Activated CD4-positive, alpha-beta memory T cell treated with anti-CD3 and anti-CD28 coated beads, Interleukin-2, amount 10 ng/mL, durations not matched to agents 7 days and 5 days (primary cell): ENCODE measurements at places on chromosomes 2 and 18.

GRCh38 chr2:101658387-101658786 lies 39.1 kb upstream of the MAP4K4 start:
- DNase-seq: no peak

GRCh38 chr2:146917431-146918042 lies 927.3 kb upstream of the ACVR2A start:
- DNase-seq: no peak

DNA sequence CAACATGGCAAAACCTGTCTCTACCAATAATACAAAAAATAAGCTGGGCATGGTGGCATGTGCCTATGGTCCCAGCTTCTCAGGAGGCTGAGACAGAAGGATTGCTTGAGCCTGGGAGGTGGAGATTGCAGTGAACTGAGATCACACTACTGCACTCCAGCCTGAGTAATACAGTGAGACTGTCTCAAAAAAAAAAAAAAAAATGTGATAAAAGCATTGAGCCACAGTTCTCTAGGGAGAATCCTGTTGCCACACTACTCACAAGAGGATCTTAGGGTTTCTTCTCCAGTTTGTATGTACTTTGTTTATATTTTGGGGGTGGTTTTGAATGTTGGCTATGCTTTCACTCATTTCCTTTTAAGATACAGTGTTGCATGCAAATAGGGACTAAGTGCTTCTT lies 62.0 kb downstream of the TMEM185B start:
- DNase-seq: no peak

- DNase-seq: no peak
Measured at GRCh38 chr2:121350402-121350775, 65.4 kb upstream of the TFCP2L1 start.

DNA sequence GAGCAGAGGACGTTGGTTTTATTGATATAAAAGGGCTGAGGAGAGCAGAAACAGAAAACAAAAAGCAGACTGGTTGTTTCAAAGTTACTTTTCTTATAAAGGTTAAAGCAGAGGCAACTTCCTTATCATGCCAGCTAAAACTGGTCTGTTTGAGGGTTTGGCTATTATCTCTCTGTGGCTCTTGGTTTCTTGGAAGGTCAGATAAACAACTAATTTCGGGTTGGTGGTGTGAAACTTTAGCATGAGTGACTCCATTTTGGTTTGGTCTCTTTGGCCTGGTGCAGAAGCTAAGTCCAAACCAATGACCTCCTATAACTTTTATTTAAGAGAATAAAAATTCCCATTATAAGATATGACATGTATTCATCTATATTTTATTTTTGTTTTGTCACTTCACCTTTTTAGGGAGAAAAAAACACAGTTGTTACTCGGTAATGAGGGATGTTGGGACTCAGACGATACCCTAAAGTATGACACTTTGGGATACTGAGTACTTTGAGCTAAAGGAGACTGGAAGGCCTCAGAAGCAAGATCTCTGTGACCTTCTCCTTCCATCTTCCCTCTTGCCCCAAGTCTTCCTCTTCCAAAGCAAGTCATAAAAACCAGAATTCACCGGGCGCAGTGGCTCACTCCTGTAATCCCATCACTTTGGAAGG lies 23.3 kb downstream of the TNFAIP6 start:
- no peak for DNase-seq

DNA sequence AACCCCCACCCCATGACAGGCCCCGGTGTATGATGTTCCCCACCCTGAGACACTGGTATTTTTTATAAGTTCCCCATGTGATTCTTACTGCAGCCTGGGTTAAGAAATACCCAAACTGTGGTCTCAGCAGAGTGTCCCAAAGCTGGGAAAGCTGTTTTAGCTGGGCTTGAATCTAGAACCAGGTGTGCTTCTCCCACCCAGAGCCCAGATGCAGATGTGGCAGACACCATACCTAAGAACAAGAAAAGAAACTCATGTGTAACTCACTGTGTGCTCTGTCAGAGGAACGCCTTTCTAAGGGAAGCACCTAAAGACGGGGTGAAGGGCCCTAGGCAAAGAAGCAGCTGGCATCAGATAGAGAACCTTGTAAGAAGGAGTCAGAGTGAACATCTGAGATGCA lies 23.9 kb downstream of the DOK1 start:
- no peak for DNase-seq

DNA sequence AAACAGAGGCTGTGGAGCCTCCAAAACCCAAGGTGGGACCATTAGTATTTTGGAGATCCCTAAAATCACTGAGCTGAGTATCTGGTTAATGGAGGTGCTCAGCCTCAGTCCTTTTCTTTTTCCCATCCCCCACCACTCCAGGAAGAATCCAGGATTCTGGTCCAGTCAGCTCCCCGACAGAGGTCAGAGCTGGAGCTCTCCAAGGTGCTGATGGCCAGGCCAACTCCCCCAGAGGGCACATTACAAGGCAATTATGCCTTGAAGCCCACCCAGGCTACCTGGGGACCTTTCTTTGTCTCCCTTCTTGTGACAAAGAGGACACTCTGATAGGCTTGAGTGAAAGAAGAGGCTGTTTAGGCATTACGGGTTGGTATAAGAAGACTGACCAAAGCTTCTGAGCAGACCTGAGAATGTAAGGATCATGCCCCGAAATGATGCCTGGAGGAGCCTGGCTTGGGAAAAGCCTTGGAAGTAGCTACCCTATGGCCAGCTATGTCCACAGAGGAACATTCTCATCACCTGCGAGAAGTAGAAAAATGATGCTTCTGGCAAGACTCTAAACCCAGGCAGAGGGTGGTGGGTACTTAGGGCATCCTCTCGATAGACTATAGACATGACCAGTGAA lies 102.5 kb upstream of the LDAH start:
- no peak for DNase-seq

DNA sequence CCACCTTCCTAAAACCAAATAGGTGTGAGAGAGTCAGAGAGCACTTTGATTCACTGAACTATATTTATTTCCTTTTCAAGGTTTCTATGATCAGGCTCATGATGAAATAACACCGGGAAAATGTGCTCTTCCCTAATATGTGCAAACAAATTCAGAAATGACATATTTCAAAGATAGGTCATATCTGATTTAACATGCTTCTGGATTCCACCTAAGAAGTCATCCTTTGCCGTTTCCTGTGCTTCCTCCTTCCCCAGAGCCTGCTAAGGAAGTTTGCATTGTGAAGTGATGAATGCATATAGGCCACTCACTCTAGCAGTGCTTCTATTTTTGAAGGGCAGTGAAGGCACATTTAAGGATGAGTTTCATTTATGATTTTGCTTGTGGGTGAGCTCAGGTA lies 327.6 kb downstream of the TDRD15 start:
- no peak for DNase-seq

- no peak for DNase-seq
Measured at GRCh38 chr18:28086670-28087552, 90.0 kb downstream of the CDH2 start.

- no peak for DNase-seq
Measured at GRCh38 chr18:63787673-63788072, 12.5 kb downstream of the SERPINB7 start.

DNA sequence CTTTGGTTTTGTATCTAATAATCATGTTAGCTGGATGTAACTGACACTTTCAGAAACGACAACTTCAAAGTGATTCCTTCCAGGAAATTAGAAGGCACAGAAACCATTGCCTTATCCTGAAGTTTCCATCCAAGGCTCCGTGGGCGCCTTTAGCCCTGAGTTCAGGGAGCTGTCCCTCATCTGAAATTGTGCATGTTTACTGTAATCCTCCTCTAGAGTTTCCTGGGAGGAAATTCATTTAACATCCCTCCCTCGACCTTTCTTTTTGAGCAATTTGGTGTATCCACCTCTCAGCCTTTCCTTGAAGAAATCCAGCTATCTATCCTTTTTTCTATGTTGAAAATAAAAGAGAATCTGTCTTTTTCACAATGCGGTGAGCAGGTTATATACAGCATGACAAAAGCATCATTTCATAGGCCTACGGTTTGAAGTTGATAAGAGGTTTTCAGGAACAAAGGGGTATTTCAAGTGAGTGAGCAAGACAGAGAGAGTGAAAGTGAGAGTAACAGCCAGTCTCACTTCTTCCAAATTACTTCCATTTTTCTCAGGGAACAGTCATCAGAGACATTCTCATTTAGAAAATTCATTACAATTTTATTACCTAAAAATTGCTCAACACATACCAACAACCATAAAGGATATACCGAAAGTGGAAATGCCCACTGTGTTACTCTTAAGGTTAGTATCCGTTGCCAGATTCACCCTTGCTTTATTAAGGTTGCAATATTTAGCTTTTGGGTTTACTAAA lies 167.3 kb downstream of the MREG start:
- no peak for DNase-seq

- no peak for DNase-seq
Measured at GRCh38 chr2:149744865-149745264, 157.3 kb upstream of the MMADHC start.

DNA sequence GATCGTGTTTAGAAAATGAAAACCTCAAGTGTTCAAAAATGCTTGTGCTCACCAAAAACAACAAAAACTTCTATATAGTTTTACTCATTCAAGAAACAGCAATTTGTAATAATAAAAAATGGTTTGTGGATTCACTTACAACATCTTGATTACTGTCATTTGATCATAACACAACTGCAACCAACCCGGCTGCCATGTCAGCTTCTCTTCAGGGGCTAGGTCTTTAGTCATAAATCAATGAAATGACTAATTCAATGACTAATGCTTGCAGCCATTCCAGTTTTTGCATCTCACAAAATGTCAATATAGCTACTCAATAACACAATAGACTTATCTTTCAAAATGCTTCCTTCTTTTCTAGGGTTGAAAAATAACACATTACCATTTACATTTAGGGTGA lies 128.0 kb downstream of the OLA1 start:
- DNase-seq: no peak

- no peak for DNase-seq
Measured at GRCh38 chr2:143716522-143716921, 587.3 kb downstream of the ARHGAP15 start.

- no peak for DNase-seq
Measured at GRCh38 chr2:40450796-40451430, 977 bp downstream of the SLC8A1 start.

GRCh38 chr2:239807568-239807967 lies 217.6 kb downstream of the NDUFA10 start:
- DNase-seq: peak; percentile 10

DNA sequence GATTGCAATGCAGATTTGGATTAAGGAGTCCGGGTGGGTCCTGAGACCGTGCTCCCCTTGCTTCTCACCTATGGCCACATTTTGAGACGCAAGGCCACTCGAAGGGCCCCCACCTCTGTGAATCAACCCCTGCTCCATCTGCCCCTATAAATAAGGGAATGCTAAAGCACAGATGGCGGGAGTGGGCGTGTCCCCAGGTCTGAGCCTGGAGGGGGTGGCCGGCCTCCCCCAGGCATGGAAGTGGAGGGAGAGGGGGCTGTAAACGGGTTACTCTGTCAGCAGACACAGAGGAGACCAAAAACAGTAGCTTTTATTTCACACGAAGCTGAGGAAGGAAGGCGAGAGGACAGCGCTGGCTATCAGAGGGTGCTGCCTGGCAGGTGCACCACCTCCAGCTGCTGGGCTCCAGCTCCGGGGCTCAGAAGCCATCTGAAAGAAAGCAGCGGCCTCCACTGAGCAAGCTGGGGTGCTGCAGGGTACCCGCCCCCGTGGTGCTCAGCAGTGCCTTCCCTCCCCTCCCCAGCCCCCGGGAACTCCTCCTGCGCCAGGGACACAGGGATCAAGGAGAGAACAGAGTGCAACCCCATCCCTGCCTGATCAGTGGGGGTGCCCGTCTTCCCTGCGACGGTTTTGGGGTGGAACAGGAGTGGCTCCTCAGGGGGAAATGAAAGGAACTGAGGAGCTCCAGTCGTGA lies 56.7 kb upstream of the RAB6C start:
- peak; percentile 15 for DNase-seq

DNA sequence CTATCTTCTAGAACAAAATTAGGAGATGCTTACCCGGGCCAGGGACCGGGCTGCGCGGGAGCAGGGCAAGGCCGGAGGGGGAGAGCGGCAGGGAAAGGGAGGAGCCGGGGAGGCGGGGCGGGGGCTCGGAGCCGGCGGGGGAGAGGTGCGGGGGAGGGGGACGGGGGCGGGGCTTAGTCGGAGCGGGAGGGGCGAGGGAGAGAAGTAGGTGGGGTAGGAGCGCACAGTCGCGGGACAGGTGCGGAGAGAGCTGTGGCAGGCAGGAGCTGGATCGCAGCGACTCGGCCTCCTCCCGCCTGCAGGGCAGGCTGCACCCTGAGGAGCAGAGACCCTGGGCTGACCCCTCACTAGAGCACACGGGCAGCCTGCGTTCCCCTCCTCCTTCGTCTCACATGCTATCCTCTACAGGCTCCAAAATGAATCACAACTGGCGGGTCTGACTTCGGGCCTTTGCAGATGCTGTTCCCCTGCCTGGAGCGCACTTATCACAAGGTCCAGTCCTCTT lies 290.3 kb downstream of the CELF4 start:
- DNase-seq: no peak

DNA sequence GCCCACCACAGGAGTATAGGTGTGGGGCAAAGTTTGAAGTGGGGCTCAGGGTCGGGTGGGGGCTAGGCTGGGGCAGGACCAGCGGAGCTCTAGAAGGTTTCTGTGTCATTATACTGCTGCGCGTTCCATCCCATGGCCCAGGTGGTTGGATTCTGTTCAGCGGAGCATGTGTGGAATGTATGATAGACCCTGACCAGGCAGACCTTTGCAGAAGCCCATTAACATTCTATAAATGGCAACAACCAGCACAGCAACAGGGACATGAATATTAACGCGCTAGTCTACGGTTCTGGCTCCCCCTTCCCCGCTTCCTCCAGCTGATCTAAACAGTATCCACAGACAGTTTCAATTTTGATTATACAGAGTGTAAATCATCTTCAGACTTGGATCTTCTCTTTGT lies 4.1 kb upstream of the PRKCE start:
- DNase-seq: no peak

GRCh38 chr18:58536202-58536516 lies 92.7 kb downstream of the ALPK2 start:
- DNase-seq: no peak

- no peak for DNase-seq
Measured at GRCh38 chr2:26451700-26452099, 26.2 kb downstream of the OTOF start.

- no peak for DNase-seq
Measured at GRCh38 chr2:185463481-185463880, 275.1 kb upstream of the FSIP2 start.

DNA sequence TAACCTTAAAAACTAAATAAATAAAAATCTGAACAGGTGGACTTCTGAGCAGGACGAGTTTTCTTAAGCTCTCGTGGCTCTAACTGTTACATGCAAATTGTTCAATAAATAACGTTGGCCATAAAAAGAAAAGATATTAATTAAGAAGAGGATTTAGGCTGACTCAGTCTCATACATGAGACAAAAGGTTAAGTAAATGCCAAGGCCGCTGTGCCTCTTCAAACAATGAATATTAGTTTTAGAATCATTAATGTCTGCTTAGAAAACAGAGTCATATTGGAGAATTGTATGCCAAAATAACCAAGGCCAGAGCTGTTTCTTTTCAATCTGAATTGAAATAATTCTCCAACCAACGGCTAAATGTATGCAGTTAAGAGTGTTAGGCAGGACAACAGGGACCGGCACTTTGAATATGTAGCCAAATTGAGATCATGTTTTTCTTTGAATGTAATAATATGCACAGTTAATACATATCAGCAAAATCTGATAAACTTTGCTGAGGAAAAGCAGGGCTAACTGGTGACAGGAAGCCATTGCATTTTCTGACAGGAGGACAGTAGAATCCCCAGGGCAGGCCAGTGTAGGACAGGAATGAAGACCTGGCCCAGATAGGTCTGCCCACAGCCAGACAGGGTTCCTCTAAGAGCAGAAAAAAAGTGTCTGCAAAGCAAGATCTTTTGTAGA lies 1041.4 kb upstream of the FANCL start:
- no peak for DNase-seq

GRCh38 chr2:179264368-179265081 lies at the start of gene SESTD1:
TSS of gene SESTD1 (minus strand) at chr2:179264832. CDS start at chr2:179191841, 72,991 bp downstream.
- DNase-seq: peak; percentile 49

GRCh38 chr2:234487356-234487755 lies 9.5 kb downstream of the ARL4C start:
- DNase-seq: no peak
